Prostate gland (tissue), 2 donors: ENCODE measurements at places on chromosomes 7 and 10.

DNA sequence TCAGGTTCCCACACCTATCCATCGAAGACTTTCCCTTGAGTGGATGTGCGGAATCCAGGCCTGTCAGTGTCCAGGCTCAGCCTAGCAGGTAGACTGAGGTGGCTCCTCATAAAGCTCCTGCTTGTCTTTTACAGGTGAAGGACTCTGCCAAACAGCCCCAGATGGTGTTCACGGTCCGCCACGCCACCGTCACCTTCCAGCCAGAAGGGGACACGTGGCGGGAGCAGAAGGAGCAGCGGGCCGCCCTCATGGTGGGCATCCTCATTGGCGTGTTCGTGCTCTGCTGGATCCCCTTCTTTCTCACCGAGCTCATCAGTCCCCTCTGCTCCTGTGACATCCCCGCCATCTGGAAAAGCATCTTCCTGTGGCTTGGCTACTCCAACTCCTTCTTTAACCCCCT is 13.9 kb downstream of the HTR5A start:
- no peak for DNase-seq

DNA sequence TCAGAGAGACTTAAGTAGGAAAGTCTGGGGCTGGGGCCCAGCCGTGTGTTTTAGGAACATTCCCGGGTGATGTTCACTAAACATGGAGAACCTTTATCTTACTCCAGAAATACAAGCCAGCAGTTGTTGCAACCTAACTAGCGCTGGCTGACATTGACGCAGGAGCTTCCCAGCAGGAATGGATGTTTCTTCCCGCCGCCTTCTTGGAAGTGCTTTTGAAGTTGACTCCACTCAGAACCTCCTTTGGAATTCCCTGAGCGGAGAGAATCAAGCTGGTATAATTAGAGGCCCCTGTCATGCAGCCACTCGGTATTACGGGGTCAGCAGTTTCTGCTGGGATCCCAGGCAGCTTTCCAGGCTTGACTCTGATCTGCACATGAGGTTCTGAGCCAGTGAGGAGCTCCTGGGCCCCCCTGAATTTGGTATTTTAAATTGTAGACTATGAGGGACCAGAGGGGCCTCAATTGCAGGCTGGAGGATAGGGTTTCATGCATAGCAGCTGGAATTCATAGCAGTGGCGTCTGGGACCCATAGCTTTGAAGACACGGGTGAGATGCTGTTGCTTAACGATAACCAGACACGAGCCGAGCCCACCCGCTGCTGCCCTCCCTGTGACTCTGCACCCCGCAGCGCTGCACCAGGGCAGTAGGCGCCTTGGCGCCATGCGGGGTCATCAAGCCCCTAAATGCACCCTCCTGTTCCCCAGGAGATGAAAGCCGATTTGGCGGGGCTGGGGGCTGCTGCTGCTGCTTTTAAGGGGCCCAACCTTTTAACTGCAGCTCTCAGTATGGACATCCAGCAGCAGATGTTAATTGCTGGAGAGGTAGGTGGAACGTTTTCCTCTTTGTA is 61.8 kb downstream of the EEPD1 start:
- DNase-seq: no peak

DNA sequence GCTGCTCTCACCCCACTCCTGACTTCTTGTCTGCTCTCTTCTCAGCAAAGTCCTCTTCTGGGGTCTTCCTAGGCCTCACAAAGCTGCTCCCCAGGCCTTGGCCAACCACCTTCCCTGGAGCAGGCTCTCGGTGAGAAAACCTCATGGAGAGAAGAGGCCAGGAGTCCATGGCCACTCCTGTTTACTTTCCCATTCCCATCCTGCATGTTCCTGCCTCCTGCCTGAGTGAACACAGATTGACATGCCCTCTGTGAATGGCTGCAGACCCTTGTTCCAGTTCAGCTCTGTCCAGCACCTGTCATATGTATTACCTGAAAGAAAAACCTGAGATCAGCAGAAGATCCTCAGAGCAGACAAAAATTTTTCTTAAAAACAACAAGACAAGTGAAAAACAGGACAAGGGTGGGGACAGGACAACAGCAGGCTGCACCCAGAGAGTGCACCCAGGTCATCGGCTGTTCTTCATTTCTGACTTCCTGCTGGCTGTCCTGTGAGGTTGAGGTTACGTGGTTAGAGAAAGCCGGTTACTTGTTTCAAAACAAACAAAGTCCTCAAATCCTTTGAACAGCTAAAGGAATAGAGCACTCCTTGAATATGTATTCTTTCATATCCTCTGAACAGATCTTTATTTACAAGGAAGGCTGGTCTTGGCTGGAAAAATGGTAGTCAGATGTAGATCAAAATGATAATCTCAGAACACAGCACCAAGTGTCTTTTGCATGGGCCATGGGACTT is 34.0 kb upstream of the DLD start:
- DNase-seq: peak; percentile 62

DNA sequence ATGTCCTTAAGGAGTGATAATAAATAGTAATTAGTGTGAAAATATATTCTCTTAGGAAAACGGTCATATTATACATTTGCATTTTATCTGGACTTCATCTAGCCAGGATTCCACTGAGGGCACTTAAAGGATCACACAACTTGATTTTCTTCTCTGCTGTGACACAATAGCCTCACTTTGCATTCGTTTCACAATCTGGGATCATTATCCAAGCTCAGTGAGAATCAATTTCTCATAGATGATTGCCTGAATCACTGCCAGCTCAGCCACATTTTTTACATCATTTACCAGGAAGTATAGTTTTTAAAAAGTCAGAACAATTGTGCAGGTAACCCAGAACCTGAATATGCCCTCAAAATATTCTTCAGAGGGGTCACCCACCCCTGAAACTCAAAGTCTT is 68.9 kb downstream of the PTPRZ1 start:
- DNase-seq: no peak

DNA sequence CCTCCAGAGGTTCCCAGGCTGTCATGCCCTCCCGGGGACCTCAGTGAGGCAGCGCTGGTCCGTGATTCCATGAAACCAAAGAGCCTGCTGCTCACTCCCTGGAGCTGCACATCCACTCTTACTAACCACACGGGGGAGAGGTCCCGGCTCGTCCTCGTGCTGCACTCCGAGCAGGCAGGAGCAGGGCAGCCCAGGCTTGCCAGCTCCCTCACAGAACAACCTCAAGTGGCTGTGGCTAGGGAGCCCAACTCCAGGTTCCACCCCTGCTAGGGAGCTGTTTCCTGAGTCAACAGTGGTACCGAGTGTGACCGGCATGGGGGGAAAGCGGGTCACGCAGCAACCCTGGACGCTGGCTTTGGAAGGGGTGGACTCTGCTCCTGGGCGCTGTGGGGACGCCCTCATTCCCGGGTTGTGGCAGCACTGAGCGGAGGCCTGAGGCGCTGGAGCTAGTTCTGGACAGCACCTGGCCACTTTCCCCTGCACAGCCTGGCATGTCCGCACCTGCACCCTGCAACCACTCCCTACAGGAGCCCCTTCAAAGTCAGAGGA is 27.9 kb upstream of the PPP2R2D start:
- DNase-seq: no peak

GRCh38 chr7:44964831-44965440 is 13.9 kb downstream of the MYO1G start:
- no peak for DNase-seq

DNA sequence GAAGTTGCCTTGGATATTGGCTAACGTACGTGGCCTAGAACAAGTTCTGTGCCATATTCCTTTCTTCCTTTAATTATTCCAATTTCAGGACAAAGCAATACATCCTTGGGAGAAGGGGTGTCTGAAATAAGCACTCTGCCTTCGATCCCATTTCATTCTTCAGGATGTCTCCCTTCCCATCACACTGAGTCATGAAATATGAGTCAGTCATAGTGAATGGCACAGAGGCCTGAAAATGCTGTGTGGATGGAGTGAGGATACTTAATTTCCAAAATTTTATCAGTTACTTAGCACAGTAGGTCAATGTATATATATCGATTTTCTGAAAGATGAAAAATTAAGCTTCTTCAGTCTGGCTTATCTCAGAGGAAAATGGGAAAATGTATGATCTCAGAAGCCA is 19.5 kb downstream of the EVX1 start:
- DNase-seq: no peak

GRCh38 chr7:142901426-142902259 is 16.1 kb upstream of the TRPV6 start:
- peak; percentile 66 for DNase-seq

DNA sequence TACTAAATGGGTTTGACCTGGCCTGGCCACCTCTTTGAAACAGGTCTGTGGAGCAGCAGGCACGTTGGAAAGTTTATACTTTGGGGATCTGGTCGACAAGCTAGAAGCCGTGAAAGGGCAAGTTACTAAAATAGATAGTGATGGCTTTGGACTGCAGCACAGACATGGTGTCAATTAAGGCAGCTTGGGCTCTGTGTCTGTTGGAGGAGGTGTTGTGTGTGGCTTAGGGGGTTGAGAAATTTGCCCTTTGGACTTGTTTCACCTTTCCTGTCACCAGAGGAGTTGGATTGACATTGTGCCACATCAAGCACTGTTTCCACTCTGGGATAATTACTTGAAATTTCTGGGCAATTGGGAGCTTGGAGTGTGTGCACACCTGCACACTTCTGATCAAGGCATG is 251.8 kb upstream of the MKI67 start:
- no peak for DNase-seq

GRCh38 chr10:7634142-7634894 is 32.4 kb downstream of the ITIH5 start:
- no peak for DNase-seq

DNA sequence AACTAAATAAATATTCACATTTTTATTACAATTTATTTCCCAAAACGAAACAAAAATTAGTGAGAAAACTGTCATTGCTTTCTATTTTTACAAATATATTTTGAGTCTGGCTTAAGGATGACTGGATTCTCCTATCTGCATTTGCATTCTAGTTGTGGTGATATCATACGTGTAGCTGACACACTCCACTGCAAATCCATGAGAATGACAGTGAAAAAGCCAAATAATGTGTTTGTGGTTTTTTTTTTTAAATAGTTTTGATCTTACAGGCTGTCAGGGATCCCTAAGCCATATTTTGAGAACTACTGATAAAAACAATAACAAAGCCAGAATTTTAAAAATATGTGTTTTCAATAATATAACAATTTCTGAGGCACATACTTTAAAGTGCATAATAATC is 5.8 kb upstream of the STAMBPL1 start:
- no peak for DNase-seq

DNA sequence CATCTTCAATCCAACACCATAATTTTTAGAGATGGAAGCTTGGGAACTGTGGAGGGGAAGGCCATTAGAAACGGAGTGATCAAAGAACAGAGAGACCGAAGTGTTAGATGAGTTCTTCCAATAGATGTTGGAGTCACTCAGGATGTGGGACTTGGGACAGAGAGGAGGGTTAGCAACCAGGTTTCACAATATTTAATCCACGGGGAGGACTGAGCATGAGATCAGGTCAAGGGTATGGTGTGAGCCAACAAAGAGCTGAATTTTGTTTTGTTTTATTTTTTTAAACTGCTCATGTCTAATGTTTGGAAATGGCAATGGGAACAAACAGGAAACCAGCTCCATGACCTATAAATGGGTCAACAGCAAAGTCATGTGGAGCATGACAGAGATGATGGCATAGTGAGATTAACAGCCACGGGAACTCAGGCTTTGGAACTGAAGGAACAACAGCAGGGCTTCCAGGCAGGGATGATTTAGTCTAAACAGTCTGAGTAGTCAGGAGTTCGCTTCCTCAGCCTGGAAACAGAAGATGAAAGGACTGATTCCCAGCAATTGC is 38.9 kb upstream of the AMPH start:
- DNase-seq: no peak

DNA sequence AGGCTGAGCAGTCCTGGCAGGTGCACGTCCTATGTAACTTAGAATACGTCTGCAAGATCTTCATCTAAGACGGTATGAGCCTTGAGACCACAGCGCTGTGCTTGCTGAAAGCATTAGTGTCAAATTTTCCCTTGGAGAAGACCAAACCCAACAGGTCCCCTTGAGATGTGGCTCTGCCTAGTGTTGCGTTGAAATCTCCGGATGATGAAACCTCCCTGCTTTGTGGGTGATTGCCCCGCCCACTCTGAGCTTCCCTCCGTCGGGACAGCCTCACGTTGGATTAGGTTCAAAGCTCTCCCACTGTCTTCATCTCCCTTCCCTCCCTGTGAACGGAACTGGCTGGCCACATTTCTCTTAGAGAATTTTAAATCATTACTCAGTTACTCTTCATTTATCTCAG is 102.0 kb downstream of the ADARB2 start:
- no peak for DNase-seq

DNA sequence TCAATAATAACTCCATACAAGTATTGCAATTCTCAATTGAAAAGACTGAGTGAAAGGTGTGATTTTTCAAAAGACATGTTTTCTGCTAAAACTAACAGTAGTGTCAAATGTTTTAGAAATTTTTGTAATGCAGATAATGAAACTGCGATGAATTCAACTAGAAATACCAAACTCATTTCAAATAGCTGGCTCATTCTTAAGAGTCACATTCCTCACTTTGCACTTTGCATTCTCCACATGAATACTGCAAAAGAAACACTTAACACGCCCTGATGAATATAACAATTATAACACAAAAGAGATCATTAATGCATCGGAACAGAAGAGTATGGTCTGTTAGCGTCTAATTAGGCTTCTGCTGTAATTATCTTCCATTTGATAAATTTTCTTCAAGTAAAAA is 15.5 kb upstream of the TSPAN12 start:
- DNase-seq: no peak

- no peak for DNase-seq
These were observed 19.2 kb downstream of the ELFN1 start for GRCh38 chr7:1689311-1689710.

DNA sequence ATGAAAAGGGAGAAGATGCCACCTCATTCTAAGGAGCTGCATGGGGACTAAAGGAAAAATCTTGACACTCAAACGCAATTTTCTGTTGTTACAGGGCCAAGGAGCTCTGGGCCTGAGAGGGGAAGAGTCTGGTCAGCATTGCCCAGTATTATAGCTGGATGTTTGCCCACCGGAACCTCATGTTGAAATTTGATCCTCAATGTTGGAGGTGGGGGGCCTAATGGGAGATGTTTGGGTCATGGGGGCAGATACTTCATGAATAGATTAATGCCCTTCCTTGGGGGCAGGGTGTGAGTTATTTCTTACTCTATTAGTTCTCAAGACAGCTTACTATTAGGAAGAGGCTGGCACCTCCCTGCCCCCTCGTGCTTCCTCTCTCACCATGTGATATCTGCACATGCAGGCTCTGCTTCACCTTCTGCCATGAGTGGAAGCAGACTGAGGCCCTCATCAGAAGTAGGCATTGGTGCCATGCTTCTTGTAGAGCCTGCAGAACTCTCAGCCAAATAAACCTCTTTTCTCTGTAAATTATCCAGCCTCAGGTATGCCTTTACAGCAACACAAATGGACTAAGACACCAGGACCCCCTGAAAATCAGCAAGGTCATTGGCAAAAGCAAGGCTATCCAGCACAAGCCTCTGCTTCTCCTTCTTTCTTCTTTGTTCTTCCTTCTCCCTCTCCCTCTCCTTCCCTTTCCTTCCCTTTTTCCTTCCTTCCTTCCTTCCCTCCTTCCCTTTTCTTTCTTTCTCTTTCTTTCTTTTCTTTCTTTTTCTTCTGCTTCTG is 15.1 kb downstream of the GCK start:
- no peak for DNase-seq

DNA sequence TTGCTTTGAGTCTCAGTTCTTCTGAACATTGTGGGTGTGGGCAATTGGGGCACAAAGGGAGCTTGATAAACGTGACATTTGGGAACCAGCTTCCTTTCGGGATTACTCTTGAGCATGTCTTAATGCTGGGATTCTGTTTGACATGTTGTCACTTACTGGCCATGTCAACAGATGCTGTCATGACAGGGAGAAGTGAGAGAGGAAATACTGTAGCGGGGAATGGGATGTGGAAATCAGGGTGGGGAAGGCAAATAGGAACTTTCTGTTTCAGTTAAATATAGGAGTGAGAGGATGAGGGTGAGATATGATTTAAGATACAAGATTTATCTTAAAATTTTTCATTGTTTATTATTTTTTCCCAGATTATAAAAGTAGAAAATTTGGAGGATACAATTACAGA is 83.9 kb downstream of the SEC23IP start:
- DNase-seq: no peak
